CD8-positive, alpha-beta T cell (primary cell): ENCODE measurements at places on chromosomes 5 and 9.

DNA sequence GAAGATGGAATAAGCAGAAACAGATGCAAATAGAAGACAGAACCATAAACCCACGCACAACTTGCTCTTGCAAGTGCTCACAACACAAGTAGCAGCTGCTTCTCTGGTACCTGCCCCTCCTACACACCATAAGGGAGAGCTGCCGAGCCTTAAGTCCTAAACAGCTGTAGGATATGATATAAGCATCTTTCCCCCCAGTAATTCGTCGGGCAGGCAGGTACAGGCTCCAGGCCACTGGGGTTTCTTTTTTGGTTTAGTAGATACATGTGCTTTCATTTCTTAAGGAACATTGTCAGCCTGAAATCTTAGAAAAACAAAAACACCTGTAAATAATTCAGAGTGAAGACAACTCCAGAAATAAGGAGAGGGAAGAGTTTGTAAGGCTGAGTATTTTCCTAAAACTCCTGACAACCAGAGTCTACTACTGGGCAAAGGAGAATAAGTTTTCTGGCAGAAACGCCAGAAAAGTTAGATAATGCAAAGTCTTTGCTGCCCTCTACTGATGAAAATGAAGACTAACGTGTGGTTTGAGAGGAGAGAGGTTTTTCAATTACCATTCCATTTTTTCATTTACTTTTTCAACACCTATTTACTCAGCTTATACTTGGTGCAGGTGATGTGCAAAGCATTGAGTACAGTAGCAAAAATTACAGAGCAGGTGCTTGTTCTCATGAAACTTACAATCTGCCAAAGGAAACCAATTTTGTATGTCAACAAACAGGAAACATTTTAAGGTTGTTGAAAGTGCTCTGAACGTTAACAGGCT lies 20.1 kb upstream of the TCERG1 start:
- DNase-seq, result no peak

GRCh38 chr5:69276422-69277174 lies 41.9 kb downstream of the CDK7 start:
- no peak for DNase-seq

DNA sequence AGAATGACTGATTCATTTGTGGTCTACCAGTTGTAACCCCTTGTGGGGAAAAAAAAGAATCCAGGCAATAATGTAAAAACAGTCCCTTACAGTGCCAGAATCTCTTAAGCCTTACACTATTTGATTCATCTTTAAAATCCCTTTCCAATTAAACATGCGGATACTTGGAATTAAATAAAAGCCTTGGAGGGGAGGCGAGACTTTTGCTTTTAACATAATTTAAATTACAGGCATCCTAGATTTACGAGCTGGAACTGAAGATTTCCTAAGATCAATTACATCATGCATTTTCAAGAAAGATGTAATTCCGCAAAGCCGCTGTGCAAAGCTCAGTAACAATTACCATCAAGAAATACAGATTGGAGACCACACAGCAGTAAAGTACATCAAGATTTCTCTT lies 370.2 kb downstream of the MTRR start:
- no peak for DNase-seq

DNA sequence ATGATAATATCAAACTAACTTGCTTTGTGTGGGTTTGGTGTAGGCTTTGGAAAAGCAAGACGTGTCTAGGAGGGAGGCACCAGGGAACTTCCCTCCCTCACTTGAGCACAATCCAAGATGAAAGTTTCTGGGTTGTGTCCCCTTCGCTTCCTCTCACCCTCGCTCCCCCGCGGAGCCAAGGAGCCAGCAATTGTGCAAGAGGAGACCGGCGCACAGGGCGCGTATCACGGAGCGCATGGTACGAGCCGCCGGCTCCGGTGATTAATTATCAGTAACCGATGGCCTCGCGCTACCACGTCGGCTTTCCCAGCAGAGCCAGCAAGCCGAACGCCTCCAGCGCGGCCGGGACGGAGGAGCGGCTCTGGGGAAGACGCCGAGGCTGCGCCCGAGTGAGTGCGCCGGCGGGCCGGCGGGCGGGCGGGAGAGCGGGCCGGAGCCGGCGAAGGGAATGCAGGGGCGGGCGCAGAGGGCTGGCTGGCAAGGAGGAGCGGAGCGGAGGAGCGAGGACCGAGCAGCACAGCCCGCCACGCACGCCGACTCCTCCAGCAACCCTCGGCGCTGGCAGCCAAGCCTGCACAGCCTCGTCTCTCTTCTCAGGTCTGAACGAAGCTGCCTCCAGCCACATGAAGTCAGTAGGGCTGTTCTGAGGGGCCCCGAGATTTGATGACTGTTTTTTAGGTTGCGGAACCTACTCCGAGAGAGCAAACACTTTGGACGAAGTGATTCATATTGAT lies 143.6 kb downstream of the BNC2 start:
- no peak for DNase-seq

GRCh38 chr5:59810041-59810440 lies 83.5 kb downstream of the PDE4D start:
- peak; percentile 33 for DNase-seq

DNA sequence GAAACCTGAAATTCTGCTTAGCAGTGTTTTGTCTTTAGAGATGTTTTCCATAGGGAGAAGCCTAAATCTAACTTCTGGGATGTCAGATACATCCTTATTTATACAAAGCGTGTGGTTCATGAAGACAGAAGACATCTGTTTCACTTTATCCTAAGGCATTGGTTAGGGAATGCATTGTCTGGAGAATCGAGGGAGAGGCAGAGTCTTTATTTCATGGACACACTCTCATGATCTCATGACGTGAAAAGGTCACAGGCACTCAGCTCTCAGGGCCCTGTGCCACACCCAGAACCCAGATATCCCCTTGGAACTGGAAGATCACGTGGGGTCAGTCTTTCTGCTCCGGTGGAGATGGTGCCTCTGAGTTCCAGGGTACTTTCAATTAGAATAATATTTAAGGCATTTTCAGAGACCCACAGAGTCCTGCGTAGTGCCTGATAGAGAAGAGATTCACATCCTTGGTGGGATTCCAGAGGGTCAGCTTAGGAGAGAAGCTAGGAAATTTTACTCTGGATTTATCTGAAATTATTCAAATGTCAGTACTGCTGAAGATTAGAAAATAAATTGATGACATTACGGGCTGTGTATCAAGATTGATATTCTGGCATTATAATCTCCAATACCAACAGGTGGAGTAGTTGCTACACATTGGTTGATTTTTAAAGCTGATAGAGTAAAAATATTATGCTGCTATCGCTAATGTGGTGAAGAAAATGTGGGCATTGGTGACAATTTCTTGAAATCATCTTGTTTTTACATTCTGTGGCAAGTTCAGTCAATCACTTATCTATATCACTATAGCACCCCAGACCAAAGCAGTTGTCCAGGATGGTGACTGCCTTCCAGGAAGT lies 378.3 kb downstream of the MTRR start:
- DNase-seq, result no peak

DNA sequence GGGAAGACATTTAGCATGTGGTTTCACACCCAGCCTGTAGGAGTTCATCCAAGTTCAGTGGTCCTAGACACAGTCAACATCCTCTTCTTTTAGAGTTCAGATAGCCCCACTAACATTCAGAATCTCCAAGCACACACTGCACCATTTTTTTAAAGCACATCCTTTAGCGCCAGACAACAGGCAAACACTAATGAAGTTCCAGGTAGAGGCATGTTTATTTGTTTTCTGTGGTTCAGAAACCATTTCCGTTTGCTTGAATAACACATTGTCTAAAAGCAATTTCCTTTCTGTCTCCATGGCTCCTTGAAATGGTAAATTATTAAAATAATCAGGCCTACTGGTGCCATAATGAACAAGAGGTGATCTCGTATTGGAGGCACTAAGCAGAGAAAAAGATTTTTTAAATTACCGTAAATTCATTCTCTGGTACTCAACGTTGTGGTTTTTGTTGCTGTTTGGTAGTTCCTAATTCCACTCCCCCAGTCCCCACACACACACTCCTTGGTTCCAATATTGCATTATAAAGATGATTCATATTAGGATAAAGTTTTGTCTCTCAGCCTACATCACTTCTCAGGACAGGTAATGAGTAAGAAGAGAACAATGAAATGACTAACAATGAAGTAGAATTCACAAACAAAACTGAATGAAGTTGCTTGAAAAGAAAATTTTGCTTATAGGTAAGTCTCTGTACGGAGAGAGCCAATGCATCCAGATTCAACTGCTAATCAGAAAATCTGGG lies 153.1 kb downstream of the PCSK1 start:
- DNase-seq, result no peak

- no peak for DNase-seq
Measured at GRCh38 chr5:61342071-61342501, 10.0 kb downstream of the ZSWIM6 start.

GRCh38 chr5:82106756-82107155 lies 134.9 kb downstream of the ATG10 start:
- no peak for DNase-seq

DNA sequence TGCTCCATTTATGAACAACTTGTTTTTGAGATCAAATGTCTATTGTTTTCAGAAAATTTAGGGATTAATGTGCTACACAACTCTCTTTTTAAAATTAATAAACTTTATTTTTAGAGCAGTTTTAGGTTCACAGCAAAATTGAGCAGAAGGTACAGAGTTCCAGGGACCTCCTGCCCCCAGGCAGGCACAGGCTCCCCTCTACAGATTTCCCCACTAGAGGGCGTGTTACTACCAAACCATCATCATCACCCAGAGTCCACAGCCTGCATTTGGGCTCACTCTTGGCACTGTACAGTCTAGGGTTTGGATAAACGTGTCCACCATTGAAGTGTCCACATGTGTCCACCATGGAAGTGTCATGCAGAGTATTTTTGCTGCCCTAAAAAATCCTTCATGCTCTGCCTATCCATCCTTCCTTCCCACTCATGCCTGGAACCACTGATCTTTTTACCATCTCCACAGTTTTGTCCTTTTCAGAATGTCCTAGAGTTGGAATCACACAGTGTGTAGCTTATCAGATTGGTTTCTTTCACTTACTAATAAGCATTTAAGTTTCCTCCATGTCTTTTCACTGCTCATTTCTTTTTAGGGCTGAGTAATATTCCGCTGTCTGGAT lies 61.7 kb downstream of the MRPL36 start:
- peak; percentile 61 for DNase-seq

GRCh38 chr9:37908698-37909186 lies 4.8 kb upstream of the SLC25A51 start:
- DNase-seq, result no peak

- DNase-seq, result peak; percentile 13
Measured at GRCh38 chr9:5582835-5583195, 46.1 kb upstream of the RIC1 start.

DNA sequence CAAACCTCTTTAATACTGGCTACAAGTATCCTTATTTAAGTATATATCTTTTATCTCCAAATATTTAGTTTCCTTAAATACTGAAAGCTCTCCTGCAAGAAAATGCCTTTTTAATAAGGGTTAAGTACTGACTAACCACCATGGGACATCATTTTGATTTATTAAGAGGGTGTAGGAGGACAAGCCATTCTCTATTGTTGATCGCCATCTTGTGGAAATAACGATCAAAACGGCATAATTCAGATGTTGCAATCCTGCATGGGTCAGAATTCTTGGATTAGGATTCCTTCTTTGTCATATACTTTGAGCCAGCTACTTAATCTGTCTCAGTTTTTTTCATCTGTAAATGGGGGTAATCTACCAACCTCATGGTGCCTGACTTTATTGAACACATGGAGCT lies 28.7 kb upstream of the C5orf46 start:
- no peak for DNase-seq

DNA sequence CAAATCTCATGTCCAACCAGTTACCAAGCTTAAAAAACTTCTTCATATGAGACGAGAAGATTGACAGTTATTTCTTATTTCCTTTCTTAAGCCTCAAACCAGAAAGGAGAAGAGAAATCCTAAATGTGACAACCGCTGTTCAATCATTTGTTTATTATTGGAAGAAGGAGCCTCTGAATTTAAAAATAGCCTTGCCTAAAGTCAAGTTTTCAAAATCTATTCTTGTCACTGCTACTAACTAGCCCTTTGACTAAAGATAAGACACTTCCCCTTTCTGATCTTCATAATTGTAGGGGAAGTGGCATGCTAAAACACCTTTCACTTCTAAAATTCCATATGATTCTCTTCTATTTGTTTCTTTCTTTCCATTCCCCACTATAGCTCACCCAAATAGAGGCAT lies 106.2 kb upstream of the EMB start:
- no peak for DNase-seq

DNA sequence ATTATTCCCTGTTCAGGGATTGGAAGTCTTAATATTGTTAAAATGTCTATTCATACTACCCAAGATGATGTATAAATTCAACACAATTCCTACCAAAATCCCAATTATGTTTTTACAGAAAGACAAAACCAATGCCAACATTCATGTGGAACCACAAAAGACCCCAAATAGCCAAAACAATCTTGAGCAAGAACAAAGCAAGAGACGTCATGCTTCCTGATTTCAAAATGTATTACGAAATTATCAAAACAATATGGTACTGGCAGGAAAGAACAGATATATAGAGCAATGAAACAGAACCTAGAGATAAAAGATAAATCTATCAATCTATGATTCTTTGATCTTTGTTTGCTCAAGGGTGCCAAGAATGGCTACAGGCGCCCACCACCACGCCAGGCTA lies 237.9 kb downstream of the TAF11L14 start:
- DNase-seq, result no peak

DNA sequence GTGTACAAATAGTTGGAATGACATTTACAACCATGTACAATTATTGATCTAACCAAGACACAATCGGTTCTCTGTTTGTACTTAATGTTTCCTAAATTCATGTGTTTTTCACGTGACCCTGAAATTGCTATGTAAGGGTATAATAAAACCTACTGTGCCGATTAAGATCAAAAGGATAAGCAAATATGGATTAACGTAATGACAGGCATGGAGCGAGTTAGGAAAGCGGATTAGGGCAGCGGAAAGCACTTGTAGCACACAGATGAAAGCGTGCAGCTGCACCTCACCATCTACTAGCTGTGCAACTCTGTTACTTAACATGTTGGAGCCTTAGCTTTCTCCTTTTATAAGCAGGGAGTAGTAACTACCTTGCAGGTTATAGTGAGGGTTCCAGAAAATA lies 38.3 kb upstream of the ZFYVE16 start:
- no peak for DNase-seq

DNA sequence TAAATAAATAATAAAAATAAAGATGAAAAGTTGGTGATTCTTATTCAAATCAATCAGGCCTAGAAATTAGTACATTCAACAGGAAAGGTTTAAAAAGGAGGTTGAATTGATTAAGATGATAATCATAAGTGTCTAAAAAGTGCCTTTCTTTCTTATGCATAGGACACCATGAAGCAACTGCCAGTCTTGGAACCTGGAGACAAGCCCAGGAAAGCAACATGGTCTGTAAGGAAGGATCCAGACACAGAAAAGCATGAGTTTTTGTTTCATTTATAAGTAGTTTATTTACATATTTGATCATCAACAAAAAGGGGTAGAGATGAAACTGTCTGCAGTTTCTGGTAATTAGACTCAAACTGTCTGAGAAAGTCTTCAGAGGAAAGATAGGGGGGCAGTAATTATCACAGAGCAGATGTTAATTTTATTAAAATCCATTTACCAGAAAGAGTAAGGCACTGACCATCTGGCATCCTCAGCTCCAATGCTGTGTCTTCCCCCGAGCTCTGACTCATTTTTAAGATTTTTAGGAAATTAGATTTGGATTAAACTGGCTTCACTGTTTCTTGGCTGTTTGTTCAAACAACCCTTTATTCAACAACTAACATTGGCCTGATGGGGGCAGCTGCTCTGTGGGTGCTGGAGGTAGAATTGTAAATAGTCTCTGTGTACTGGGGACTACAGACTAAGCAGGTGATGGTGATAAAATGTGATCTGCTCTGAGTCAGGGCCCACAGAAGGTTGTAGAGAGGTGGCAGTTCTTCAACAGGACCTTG lies 2.7 kb downstream of the RABEPK start:
- no peak for DNase-seq
